ENCODE measurements at places on chromosomes 1 and 21.

DNA sequence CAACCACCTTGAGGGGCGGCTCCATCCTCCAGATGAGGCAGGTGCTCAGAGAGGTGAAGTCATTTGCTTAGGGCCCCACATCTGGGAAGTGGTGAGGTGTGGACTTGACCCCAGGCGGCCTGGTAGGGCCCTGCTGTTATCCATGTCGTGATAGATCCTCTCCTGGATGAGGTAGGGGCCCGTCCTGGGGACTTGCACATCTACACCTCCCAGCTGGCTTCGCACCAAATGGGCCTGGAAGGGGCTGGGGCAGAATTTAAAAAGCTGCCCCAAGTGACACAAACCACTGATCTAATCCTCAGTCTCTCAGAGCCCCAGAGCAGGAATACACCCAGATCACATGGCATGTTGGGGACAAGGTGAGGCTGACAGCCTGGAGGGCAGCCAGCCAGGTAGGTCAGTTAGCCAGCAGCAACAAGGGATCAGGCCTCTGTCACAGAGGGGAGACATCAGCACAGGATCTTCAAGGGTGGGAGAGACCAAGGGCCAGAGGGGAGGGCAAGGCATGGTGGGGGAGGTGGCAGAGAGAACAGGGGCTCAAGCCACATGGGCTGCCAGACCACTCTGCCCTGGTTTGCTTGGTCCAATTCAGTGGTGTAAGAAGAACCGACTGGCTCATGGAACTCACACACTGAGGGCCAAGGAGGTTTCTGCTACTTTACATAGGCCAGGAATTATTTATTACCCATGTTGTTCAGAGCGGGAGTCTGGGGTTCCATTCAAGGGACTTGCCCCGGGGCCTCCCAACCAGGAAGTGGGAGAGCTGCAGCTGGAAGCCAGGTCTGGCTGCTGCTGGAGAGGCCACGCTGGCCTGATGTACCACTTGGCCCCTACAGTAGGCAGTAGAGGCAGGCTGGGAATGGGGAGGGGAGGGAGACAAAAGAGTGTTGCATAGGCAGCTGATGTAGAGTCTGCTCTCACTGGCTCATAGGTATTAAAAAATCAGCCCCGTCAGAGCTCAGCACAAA lies 12.1 kb downstream of the LRP8 start:
- no peak overlapping the region for H3K27ac ChIP-seq
- peaks cover 1% of the 10 kb centered on the region for H3K36me3 ChIP-seq
- no peak overlapping the region for H3K4me3 ChIP-seq
- no peak for DNase-seq
- no peaks in the 10 kb centered on the region for H3K27me3 ChIP-seq

GRCh38 chr21:24852610-24853195 lies 754.6 kb downstream of the MRPL39 start:
- no peaks in the 10 kb centered on the region for H3K4me1 ChIP-seq
- no peak overlapping the region for H3K4me3 ChIP-seq
- H3K27me3 ChIP-seq: peaks cover 1% of the 10 kb centered on the region
- DNase-seq: no peak
- no peak overlapping the region for H3K27ac ChIP-seq

DNA sequence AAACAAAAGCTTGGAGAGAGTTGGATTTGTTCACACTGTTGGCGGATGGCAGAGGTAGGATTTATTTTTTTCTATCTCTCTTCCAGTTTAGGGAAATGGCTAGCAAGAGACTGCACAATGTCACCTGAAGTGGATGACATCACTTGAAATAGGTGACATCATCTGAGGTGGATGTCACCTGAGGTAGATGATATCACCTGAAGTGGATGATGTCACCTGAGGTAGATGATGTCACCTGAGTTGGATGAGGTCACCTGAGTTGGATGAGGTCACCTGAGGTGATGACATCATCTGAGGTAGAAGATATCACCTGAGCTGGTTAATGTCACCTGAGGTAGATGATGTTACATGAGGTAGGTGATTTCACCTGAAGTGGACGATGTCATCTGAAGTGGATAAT lies 413.4 kb downstream of the DSCAM start:
- H3K27me3 ChIP-seq: no peaks in the 10 kb centered on the region
- no peak overlapping the region for H3K27ac ChIP-seq
- H3K4me1 ChIP-seq: no peaks in the 10 kb centered on the region

GRCh38 chr1:95287081-95287480 lies 53.1 kb downstream of the RWDD3 start:
- H3K4me3 ChIP-seq: no peak overlapping the region
- H3K27ac ChIP-seq: no peak overlapping the region
- H3K4me1 ChIP-seq: no peaks in the 10 kb centered on the region
- peaks cover 3% of the 10 kb centered on the region for H3K27me3 ChIP-seq
- DNase-seq: no peak
- no peaks in the 10 kb centered on the region for H3K36me3 ChIP-seq

DNA sequence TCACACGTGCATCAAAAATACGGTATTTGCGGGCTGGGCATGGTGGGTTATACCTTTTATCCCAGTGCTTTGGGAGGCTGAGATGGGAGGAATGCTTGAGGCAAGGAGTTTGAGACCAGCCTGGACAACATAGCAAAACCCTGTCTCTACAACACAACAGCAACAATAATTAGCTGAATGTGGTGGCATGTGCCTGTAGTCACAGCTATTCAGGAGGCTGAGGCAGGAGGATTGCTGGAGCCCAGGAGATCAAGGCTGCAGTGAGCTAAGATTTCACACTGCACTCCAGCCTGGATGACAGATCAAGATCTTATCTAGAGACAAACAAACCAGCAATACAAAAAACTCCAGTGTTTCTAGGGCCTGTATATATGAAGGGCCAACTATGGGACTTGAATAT lies 30.6 kb downstream of the PTPRU start:
- no peak overlapping the region for H3K27ac ChIP-seq
- no peaks in the 10 kb centered on the region for H3K36me3 ChIP-seq
- peaks cover 55% of the 10 kb centered on the region for H3K27me3 ChIP-seq
- DNase-seq: no peak
- no peak overlapping the region for H3K4me3 ChIP-seq
- no peaks in the 10 kb centered on the region for H3K4me1 ChIP-seq

DNA sequence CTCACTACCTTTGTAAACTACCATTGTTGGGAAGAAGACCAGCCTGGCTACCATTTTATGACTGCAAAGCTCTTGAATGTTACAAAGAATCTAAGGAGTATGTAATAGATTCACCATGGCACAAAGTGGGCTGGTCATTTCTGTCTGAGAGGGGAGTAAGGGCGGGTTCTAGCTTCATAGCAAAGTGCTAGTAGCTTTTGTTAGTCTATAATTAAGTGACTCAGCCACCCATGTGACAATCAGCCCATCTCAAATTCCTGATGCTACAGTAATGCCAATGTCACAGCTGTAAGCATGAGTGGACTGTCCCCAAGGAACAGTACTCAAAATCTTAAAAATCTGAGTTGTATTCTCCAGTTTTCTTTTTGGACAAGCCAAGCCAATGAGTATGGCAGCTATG lies 15.4 kb upstream of the OTUD3 start:
- no peaks in the 10 kb centered on the region for H3K36me3 ChIP-seq
- no peak for DNase-seq
- H3K27me3 ChIP-seq: peaks cover 40% of the 10 kb centered on the region
- H3K27ac ChIP-seq: no peak overlapping the region
- H3K4me3 ChIP-seq: no peak overlapping the region

- H3K4me3 ChIP-seq: no peak overlapping the region
- no peaks in the 10 kb centered on the region for H3K36me3 ChIP-seq
- H3K27me3 ChIP-seq: no peaks in the 10 kb centered on the region
- no peak for DNase-seq
- H3K4me1 ChIP-seq: no peaks in the 10 kb centered on the region
- H3K27ac ChIP-seq: no peak overlapping the region
Measured at GRCh38 chr1:7570311-7570710, 200.8 kb upstream of the VAMP3 start.

DNA sequence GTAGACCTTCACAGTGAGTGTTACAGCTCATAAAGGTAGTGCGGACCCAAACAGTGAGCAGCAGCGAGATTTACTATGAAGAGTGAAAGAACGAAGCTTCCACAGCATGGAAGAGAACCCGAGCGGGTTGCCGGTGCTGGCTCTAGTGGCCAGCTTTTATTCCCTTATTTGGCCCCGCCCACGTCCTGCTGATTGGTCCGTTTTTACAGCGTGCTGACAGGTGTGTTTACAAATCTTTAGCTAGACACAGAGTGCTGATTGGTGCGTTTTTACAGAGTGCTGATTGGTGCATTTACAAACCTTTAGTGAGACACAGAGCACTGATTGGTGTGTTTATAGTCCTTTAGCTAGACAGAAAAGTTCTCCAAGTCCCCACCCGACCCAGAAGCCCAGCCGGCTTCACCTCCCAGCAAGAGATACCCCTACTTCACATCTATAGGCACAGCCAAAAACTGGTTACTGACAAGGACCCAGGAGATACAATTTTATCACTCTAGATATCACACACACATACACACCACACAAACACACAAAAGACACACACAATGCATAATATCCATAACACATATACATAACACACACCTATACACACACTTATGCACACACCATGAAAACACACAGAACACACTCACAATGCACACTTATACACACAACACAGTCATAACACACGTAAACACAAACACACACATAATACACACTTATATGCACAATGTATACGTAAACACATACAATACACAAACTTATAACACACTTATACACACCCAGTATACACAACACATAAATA lies 68.5 kb downstream of the MAP3K21 start:
- no peaks in the 10 kb centered on the region for H3K36me3 ChIP-seq
- no peak overlapping the region for H3K27ac ChIP-seq
- peaks cover 14% of the 10 kb centered on the region for H3K27me3 ChIP-seq
- DNase-seq: no peak

DNA sequence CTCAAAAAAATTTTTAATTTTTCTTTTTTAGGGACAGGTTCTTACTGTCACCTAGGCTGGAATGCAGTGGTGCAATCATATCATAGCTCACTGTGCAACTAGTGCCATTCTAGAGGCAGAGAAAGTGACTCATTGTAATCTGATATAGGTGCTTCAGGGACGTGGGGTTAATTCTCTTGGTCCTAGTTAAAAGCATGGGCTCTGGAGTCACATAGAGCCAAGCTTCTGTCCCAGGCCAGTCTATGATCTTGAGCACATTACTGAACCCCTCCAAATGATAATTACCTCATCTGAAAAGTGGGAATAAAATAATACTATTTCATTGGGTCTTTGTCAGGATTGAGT lies 1.1 kb upstream of the ADIPOR1 start:
- no peak overlapping the region for H3K4me3 ChIP-seq
- H3K27me3 ChIP-seq: no peaks in the 10 kb centered on the region
- no peak overlapping the region for H3K27ac ChIP-seq

DNA sequence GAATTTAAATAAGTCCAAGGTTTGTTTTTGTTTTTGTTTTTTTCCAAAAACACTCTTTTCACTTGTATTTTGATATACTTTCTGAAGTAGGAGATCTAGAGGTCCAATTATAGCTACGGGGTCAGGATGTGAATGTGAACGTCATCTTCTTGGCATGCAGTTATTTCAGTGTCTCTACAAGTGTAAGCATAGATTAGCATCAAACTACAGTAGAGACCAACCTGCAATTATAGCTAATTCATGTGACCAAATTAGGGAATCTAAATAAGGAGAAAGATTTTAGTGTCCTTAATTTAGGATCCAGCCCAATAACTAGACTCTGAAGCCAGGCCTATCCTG lies 107.3 kb upstream of the PALMD start:
- H3K36me3 ChIP-seq: no peaks in the 10 kb centered on the region
- H3K27ac ChIP-seq: no peak overlapping the region
- no peak overlapping the region for H3K4me3 ChIP-seq
- DNase-seq: no peak
- H3K27me3 ChIP-seq: no peaks in the 10 kb centered on the region

- no peaks in the 10 kb centered on the region for H3K27me3 ChIP-seq
- no peak overlapping the region for H3K4me3 ChIP-seq
- no peak overlapping the region for H3K27ac ChIP-seq
- DNase-seq: no peak
- peaks cover 6% of the 10 kb centered on the region for H3K36me3 ChIP-seq
Measured at GRCh38 chr1:229665912-229666558, 40.0 kb downstream of the URB2 start.

- DNase-seq: no peak
- no peak overlapping the region for H3K4me3 ChIP-seq
- H3K36me3 ChIP-seq: no peaks in the 10 kb centered on the region
- H3K27me3 ChIP-seq: peaks cover 7% of the 10 kb centered on the region
- no peak overlapping the region for H3K27ac ChIP-seq
- H3K4me1 ChIP-seq: no peaks in the 10 kb centered on the region
Measured at GRCh38 chr1:28297826-28298225, 31.0 kb upstream of the MED18 start.
